ENCODE measurements at places on chromosomes 6 and 20.

- no peak for DNase-seq
These were observed 1.3 kb downstream of the KCNQ2 start for GRCh38 chr20:63471002-63471716.

DNA sequence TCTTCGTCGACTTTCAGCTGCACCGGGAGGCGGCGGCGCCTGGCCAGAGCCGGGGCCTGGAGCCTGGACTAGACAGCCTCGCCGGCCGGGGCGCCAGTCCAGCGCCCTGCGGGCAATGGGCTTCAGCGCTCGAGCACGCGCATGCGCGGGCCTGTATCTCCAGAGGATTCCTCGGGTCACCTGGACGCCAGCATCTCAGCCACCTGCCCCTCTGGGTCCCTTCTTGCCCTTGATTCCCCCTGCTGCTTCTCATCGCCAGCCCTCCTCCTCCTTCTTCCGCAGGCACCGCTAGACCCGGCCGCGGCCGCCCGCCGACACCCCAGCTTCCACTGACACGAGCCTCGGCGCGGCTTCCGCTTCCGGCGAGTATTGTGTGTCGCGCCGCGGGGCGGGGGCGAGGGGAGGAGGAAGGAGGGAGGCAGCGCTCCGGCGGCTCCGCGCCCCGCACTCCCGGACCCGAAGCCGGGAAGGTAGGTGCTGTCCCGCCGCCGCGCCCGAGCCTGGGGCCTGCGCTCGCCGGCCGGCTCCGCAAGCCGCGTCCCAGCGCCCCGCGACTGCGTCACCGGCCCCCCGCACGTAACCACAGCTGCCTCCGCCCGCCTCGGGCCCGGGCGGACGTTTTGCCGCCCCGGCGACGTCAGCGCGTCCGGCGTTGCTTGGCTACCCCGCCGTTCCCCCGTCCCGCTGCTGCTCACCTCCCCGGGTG lies at the start of gene TRIM39:
Gene TRIM39 (plus strand): TSS at position 402 of the 706 bp plus-strand sequence. CDS start 2,391 bp downstream, outside the sequence.
- peak; percentile 93 for DNase-seq

DNA sequence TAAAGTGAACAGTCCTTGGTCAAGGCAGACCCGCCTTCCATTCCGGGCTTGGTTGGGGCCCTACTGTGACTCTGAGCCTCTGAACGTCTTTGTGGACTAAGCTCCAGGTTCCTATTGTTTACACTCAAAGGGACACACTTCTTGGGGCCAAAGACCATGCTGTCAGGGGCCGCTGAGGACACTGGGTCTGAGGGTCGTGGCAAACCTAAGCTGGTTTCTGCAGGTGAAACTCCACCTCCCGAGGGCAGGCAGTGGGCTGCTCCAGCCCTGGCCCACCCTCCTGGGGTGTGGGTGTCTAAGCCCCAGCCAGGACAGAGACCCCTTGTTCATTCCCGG lies 43.1 kb downstream of the DSTN start:
- no peak for DNase-seq

GRCh38 chr6:95682476-95682875 lies 105.1 kb downstream of the MANEA start:
- DNase-seq: no peak

- DNase-seq: no peak
These were observed 131.5 kb downstream of the ANKRD60 start for GRCh38 chr20:58096880-58097423.

- DNase-seq: no peak
These were observed 225.8 kb upstream of the QKI start for GRCh38 chr6:163188746-163189145.

DNA sequence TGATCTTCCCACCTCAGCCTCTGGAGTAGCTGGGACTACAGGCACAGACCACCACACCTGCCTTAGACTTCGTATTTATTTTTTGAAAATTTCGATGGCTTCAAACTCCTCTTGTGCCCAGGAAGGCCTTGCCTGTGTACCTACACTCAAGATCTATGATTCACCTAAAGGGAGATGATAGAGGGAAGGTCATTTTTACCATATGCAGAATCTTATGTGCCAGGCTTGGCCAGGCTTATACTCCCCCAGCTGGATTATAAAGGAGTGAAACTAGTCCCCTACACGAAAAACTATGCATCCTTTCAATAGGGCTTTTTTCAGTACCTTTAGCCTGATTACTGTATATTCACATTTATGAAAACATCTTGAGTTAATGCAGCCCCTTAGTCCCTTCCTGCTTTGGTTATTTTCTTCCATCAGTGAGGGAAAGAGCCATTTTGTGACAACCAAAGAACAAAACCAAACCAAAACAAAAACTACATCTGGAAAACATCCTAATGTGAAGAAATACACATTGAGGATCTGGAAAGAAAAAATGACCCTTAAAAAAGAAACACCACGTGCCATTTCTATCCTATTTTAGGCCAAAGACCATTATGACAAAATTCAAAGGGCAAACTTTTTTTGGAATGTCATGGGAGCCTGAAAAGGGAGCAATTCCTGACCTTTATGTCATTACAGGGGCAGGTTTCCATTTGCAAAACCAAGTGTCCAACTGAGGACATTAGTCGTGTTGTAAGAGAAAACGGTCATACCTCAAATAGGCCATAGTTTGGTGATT lies 34.7 kb downstream of the RIPOR2 start:
- DNase-seq: no peak

DNA sequence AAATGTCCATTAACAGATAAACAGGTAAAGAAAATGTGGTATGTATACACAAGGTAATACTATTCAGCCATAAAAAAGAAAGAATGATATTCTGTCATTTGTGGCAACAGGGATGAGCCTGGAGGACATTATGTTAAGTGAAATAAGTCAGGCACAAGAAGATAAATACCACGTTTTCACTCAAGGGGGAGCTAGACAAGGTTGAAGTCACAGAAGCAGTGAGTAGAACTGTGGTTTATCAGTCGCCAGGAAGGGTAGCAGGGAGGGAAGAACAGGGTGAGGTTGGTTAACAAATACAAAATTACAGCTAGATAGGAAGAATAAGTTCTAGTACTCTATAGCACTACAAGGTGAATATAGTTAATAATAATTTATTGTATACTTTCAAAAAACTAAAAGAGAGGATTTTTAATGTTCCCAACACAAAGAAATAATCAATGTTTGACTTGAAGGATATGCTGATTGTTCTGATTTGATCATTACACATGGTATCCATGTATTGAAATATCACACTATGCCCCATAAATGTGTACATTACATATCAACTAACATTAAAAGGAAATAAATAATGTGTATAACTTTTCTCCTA lies 21.1 kb downstream of the RTN4IP1 start:
- DNase-seq: peak; percentile 77

- no peak for DNase-seq
These were observed 4.9 kb downstream of the TUBB2B start for GRCh38 chr6:3222506-3223038.

GRCh38 chr20:44552050-44552449 lies 30.2 kb upstream of the SERINC3 start:
- DNase-seq: peak; percentile 62

GRCh38 chr6:170554796-170555137 lies 598 bp downstream of the TBP start:
- no peak for DNase-seq

- no peak for DNase-seq
These were observed 65.8 kb upstream of the THEMIS start for GRCh38 chr6:127966616-127967015.

Measured in erythroblast (primary cell).